ENCODE measurements at places on chromosomes 7 and 10. TPM values are rescaled to one million over a fixed set of nuclear protein-coding genes. Genes with fewer than 3 reads are reported as not detected.

Gene GIMAP8
- 22.8 TPM for polyA plus RNA-seq

Gene GCK
- 2.7 TPM for polyA plus RNA-seq

Gene GIMAP1
- polyA plus RNA-seq = 6.2 TPM

Gene ATOH7
- 0.16 TPM for polyA plus RNA-seq

Gene CD36
- 9.1 TPM for polyA plus RNA-seq

Gene SPDYE6
- polyA plus RNA-seq = not detected

Gene PIP
- polyA plus RNA-seq = not detected

Gene UTF1
- 0.06 TPM for polyA plus RNA-seq

Gene CTAGE8
- not detected for polyA plus RNA-seq

- no peak overlapping the region for H3K4me3 ChIP-seq
- no peaks in the 10 kb centered on the region for H3K27me3 ChIP-seq
- DNase-seq = no peak
These were observed 9.6 kb downstream of the CCL24 start for GRCh38 chr7:75804004-75804403.

- H3K36me3 ChIP-seq = no peaks in the 10 kb centered on the region
- no peaks in the 10 kb centered on the region for H3K4me1 ChIP-seq
- H3K27ac ChIP-seq = no peak overlapping the region
- H3K4me3 ChIP-seq = no peak overlapping the region
- DNase-seq = no peak
These were observed 8.1 kb downstream of the SFTPA2 start for GRCh38 chr10:79552143-79552542.

- H3K36me3 ChIP-seq = no peaks in the 10 kb centered on the region
- peak; percentile 81 for DNase-seq
- peak overlapping the region; percentile 75 for H3K27ac ChIP-seq
- H3K27me3 ChIP-seq = no peaks in the 10 kb centered on the region
- H3K4me1 ChIP-seq = peaks cover 76% of the 10 kb centered on the region
These were observed 41.2 kb downstream of the ZCCHC24 start for GRCh38 chr10:79404231-79404609.

- no peaks in the 10 kb centered on the region for H3K27me3 ChIP-seq
- H3K4me3 ChIP-seq = no peak overlapping the region
- no peak overlapping the region for H3K27ac ChIP-seq
- H3K4me1 ChIP-seq = no peaks in the 10 kb centered on the region
- no peaks in the 10 kb centered on the region for H3K36me3 ChIP-seq
- no peak for DNase-seq
These were observed 63.3 kb upstream of the PRLHR start for GRCh38 chr10:118658762-118659161.

GRCh38 chr7:44063547-44063893 is 1.8 kb downstream of the PGAM2 start:
- peaks cover 15% of the 10 kb centered on the region for H3K4me1 ChIP-seq
- H3K27me3 ChIP-seq = no peaks in the 10 kb centered on the region
- no peaks in the 10 kb centered on the region for H3K36me3 ChIP-seq
- H3K4me3 ChIP-seq = no peak overlapping the region
- DNase-seq = no peak
- peak overlapping the region; percentile 17 for H3K27ac ChIP-seq

- H3K36me3 ChIP-seq = no peaks in the 10 kb centered on the region
- H3K4me3 ChIP-seq = no peak overlapping the region
- H3K27me3 ChIP-seq = no peaks in the 10 kb centered on the region
These were observed 74.9 kb upstream of the NRBF2 start for GRCh38 chr10:63058236-63058635.

DNA sequence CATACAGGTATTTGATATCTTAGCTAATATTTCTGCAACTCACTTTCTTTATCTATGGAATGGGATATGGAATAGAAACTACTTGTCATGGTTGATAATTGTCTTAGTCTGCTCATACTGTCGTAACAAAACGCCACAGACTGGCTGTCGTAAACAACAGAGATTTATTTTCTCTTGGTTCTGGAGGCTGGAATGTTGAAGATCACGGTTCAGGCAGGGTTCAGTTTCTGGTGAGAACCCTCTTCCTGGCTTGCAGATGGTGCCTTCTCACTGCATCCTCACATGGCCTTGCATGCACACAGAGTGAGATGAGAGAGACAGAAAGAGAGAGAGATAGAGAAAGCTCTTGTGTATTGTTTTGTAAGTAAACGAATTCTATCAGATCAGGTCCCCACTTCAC is 332.7 kb upstream of the MAGI2 start:
- no peaks in the 10 kb centered on the region for H3K4me1 ChIP-seq
- no peaks in the 10 kb centered on the region for H3K27me3 ChIP-seq
- DNase-seq = no peak
- no peaks in the 10 kb centered on the region for H3K36me3 ChIP-seq
- no peak overlapping the region for H3K27ac ChIP-seq

DNA sequence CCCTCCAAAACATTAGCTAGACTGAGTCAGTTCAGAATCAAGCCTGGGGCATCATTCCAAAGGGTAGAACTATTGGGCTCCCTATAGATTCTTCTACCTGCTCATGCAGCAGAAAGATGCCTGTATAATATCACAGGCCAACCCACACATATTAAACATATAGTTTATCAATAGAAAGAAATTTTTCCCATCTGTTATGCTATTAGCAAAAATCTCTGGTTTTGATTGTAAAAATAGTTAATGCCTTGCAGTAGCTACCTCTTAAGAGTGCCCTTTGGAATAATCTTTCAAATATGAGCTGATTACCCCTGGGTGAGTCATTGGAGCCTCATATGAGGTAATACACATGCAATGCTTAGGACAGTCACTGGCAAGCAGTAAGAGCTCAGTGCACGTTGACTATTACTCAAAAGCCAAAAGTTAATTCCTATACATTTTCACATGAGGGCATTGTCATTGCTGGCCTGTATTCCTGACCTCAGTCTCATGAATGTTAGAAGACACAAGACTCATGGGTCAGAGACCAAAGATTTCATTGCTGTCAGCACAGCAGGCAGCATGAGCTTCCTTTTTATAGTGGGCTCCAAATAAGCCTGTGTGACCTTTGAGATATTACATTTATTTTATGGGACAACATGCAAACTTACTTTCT is 180.0 kb downstream of the FGFR2 start:
- no peak overlapping the region for H3K4me3 ChIP-seq
- H3K27ac ChIP-seq = no peak overlapping the region
- no peak for DNase-seq
- H3K4me1 ChIP-seq = no peaks in the 10 kb centered on the region

DNA sequence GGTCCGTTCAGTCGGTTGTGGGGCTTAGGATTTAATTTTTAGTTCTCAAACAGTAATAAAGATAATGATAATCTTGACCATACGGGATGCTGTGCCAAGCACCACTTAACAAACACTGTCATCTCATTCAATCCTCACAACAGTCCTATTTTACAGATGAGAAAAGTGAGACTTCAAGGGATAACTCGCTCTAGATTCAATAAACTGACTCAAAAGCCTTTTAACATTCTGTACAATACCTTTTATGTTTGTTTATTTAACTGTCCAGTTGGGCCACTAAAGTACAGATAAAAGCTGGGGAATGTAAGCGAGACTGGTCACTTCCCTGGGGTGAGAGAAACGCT is 437 bp upstream of the CFAP69 start:
- H3K4me1 ChIP-seq = peaks cover 5% of the 10 kb centered on the region
- peak overlapping the region; percentile 63 for H3K4me3 ChIP-seq
- no peaks in the 10 kb centered on the region for H3K27me3 ChIP-seq
- no peaks in the 10 kb centered on the region for H3K36me3 ChIP-seq
- no peak for DNase-seq

DNA sequence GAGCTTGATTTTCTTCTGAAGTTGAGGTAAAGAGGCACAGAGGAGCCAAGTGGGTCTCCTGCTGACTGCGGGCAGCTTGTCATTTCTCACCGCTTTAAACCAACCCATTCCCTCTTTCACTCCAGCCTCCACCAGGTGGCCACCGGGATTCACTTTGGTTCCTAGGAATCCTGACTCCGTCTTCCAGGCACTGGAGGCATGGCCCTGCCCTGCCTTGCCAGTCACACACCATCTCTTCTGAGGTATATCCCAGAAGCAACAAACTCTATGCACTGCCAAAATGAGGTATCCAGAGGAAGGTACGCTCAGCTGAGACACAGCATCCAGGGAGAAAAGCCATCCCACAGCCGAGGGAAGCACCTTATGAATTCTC is 280.8 kb downstream of the TNS3 start:
- H3K4me1 ChIP-seq = no peaks in the 10 kb centered on the region
- H3K4me3 ChIP-seq = no peak overlapping the region

GRCh38 chr7:90412458-90413184 is 9.4 kb downstream of the CLDN12 start:
- no peak overlapping the region for H3K27ac ChIP-seq
- H3K4me3 ChIP-seq = no peak overlapping the region
- H3K27me3 ChIP-seq = no peaks in the 10 kb centered on the region

- H3K4me3 ChIP-seq = no peak overlapping the region
- no peaks in the 10 kb centered on the region for H3K36me3 ChIP-seq
- no peaks in the 10 kb centered on the region for H3K4me1 ChIP-seq
- DNase-seq = no peak
- H3K27me3 ChIP-seq = no peaks in the 10 kb centered on the region
- H3K27ac ChIP-seq = no peak overlapping the region
These were observed 26.9 kb upstream of the LAMB4 start for GRCh38 chr7:108156897-108157605.

DNA sequence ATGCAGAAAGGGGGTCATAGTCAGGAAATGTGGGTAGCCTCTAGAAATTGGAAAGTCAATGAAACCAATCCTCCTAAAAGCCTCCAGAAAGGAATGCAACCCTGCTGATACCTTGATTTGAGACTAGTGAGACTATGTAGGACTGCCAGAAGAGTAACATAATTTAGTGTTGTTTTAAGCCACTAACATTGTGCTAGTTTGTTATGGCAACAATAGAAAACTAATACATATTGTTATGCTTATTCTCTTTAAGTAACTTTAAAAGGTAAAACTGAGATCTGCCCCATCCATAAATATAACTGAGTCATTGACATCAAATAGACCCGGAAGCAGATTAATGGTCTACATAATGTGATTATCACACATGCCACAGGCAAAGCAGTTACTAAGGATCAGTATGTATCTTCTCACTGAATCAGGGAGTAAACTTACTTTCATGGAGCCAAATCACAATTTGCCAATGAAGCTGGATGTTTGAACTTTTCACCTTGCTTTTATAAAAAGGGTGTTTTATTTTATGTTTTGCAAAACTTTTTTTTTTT is 146.4 kb upstream of the TMEM106B start:
- DNase-seq = no peak
- no peak overlapping the region for H3K27ac ChIP-seq
- no peaks in the 10 kb centered on the region for H3K4me1 ChIP-seq
- no peak overlapping the region for H3K4me3 ChIP-seq

DNA sequence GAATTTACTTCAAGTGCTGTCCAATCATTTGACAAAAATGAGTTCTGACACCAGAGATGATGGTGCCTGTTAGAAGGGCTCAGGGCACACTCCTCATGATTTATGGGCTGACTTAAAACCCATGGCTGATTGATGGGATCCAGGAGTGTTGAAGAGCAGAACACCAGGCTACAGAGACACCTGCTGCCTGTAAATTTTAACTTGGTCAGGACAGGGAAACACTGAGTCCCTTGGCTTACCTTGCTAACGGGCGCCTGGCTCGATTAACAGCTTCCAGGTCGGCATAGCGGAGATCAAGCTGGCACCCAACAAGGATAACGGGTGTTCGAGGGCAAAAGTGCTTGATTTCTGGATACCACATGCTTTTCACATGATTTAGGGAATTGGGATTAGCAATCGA is 51.4 kb downstream of the RHOBTB1 start:
- DNase-seq = no peak
- no peaks in the 10 kb centered on the region for H3K36me3 ChIP-seq
- H3K27me3 ChIP-seq = no peaks in the 10 kb centered on the region
- H3K4me3 ChIP-seq = no peak overlapping the region

GRCh38 chr10:76303682-76304316 is 872.4 kb downstream of the LRMDA start:
- H3K36me3 ChIP-seq = no peaks in the 10 kb centered on the region
- H3K4me3 ChIP-seq = no peak overlapping the region
- H3K27ac ChIP-seq = no peak overlapping the region

GRCh38 chr7:132999845-133000244 is 82.0 kb downstream of the CHCHD3 start:
- no peaks in the 10 kb centered on the region for H3K27me3 ChIP-seq
- H3K4me3 ChIP-seq = no peak overlapping the region
- H3K4me1 ChIP-seq = peaks cover 1% of the 10 kb centered on the region
- no peaks in the 10 kb centered on the region for H3K36me3 ChIP-seq

DNA sequence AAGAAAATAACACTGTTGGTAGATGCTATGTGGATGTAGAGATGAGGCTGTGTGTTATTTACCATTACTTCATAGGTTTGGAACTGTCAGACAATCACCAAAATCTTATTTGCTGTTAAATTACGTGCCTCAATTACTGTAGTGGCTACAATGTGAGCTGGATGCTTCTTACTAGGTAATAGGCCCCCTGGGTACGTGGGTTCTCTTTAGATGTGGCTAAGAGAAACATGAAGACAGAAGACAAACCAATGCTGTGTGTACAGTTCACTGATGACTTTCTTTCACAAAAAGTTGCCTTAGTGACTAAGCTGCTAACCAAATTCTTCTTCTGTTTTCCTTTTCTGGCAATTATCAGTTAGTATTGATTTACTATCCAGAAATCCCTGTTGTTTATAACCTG is 144.6 kb downstream of the SEMA3E start:
- no peaks in the 10 kb centered on the region for H3K36me3 ChIP-seq
- no peaks in the 10 kb centered on the region for H3K27me3 ChIP-seq
- no peak overlapping the region for H3K27ac ChIP-seq
- no peak for DNase-seq

- no peaks in the 10 kb centered on the region for H3K36me3 ChIP-seq
- H3K27ac ChIP-seq = no peak overlapping the region
- H3K27me3 ChIP-seq = no peaks in the 10 kb centered on the region
- no peaks in the 10 kb centered on the region for H3K4me1 ChIP-seq
- no peak for DNase-seq
These were observed 87.6 kb downstream of the NOD1 start for GRCh38 chr7:30390736-30391636.

- H3K27me3 ChIP-seq = no peaks in the 10 kb centered on the region
- H3K36me3 ChIP-seq = no peaks in the 10 kb centered on the region
- H3K4me3 ChIP-seq = no peak overlapping the region
- H3K4me1 ChIP-seq = no peaks in the 10 kb centered on the region
- no peak for DNase-seq
- peak overlapping the region; percentile 20 for H3K27ac ChIP-seq
These were observed 62.1 kb downstream of the TPST1 start for GRCh38 chr7:66267249-66267648.

GRCh38 chr10:79107736-79108264 is 39.0 kb downstream of the ZMIZ1 start:
- H3K4me1 ChIP-seq = peaks cover 58% of the 10 kb centered on the region
- no peaks in the 10 kb centered on the region for H3K27me3 ChIP-seq
- no peaks in the 10 kb centered on the region for H3K36me3 ChIP-seq
- no peak for DNase-seq
- no peak overlapping the region for H3K4me3 ChIP-seq

- no peak for DNase-seq
- H3K36me3 ChIP-seq = no peaks in the 10 kb centered on the region
- no peak overlapping the region for H3K4me3 ChIP-seq
- no peaks in the 10 kb centered on the region for H3K4me1 ChIP-seq
These were observed 89.8 kb downstream of the TCERG1L start for GRCh38 chr10:131221632-131222277.

All from ovary (tissue), 10 donors.